ENCODE measurements at places on chromosomes 13 and 19.
A peak's percentile ranks its signal among the peaks of the same experiment; 100 is the strongest.

- no peak for DNase-seq
Measured at GRCh38 chr13:113040597-113041292, 64.8 kb upstream of the F7 start.

DNA sequence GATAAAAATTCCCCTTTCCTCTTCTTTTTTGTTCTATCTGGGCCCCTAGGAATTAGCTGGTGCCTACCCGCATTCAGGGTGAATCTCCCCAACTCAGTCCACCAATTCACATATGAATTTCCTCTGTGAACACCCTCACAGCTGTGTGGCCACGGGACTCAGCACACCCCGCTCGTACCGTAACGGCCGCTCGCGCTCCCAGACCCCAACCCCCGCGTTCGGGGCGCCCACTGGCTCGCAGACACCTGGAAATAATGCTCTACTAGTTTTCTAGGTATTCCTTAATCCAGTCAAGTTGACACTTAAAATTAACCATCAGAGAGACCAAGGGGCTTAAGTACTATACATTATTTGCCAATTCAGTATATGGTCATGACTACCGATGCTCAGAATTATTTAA, 1702.1 kb upstream of the PCDH20 start:
- DNase-seq = no peak

GRCh38 chr19:38036707-38037611, 130.0 kb downstream of the SIPA1L3 start:
- DNase-seq = no peak

GRCh38 chr19:7509625-7510024, 6.3 kb upstream of the ZNF358 start:
- DNase-seq = no peak

DNA sequence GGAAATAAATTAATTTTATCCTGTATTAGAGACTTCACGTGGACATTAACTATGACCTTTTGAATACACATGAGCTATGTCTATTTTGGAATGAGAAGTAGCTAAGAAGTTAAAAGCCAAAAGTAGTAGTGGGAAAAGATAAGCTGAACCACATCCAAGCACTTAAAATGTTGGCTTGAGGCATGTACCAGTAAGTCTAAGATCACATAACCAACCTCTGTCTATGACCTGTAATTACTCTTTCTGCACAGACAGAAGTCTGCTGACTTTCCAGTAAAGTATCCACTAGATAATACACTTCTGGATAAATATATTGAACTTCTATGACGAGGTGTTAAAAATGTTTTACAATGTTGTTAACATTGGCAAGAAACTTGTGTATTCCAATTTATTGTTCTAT, 68.7 kb downstream of the LIG4 start:
- no peak for DNase-seq

DNA sequence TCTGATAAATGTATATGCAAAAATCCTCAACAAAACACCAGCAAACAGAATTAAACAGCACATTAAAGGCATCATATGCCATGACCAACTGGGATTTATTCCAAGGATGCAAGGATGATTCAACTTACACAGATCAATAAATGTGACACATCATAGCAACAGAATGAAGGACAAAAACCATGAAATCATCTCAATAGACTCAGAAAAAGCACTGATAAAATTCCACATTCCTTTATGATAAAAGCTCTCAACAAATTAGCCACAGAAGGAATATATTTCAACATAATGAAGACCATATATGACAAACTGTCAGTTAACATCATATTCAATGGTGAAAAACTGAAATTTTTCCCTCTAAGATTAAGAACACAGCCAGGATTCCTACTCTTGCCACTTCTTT, 691.6 kb downstream of the DIAPH3 start:
- peak; percentile 62 for DNase-seq

DNA sequence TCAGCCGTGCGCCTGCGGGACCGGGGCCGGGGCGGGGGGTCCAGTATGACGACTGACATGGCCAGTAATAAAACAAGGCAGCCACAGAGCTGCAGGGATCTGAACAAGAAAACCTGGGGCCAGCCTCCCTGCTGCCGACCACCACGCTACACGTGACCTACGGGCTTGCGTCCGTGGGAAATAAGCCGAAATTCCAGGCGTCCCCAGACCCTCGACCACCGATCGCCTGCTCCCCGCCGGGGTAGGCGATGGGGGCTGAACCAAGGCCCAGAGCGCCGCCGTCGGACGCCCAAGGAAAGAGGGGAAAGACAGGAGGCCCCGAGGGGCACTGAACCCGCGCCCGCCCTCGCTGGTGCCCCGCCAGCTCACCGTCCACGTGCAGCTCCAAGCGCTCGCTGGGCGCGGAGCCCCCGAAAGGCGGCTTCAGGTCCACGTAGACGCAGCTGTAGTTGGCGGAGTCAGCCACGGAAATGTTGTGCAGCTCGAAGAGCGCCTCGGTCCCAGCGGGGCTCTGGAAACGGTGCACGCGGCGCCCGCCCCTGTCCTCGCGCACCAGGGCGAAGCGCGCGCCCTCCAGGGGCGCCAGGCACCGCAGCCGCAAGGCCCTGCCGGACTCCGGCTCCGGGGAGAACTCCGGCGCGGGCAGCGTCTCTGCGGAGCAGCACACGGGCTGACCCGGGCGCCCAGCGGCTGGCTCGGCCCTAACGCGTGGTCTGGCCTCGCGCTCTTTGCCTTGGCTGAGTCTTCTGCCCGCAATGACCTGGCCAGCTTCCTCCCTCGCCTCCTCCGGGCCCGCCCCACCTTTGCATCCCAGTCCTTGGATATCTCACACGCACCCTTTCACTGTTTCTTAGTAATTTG, 3.1 kb downstream of the A1BG start:
- no peak for DNase-seq

DNA sequence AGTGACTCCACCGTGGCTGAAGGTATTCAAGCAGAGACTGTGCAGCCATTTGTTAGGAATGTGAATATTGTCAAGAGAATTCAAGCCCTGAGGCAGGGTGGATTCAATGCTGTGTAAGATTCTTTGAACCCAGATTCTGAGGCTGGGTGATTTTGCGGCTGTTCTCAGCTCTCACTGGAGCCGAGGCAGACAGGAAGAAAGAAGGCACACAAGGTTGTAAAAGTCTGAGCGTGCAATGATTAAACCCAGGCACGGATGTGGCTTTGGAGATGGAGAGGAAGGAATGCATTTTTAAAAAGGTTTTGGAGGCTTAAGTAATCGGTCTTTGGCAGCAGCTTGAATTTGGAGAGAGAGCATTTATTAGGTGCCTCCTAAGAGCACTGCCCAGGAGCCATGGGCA, 187.9 kb downstream of the KATNAL1 start:
- DNase-seq = peak; percentile 94

- DNase-seq = peak; percentile 12
Measured at GRCh38 chr19:50921426-50922316, 10.5 kb upstream of the KLK4 start.

- DNase-seq = no peak
Measured at GRCh38 chr19:9848762-9849161, 13.6 kb downstream of the PIN1 start.

Data from EL (cell line).